ENCODE measurements at places on chromosomes 5 and 9.

- no peak for DNase-seq
These were observed 54.5 kb downstream of the GALNT12 start for GRCh38 chr9:98861781-98862504.

- DNase-seq: no peak
These were observed 35.5 kb downstream of the PALM2AKAP2 start for GRCh38 chr9:109815366-109815947.

DNA sequence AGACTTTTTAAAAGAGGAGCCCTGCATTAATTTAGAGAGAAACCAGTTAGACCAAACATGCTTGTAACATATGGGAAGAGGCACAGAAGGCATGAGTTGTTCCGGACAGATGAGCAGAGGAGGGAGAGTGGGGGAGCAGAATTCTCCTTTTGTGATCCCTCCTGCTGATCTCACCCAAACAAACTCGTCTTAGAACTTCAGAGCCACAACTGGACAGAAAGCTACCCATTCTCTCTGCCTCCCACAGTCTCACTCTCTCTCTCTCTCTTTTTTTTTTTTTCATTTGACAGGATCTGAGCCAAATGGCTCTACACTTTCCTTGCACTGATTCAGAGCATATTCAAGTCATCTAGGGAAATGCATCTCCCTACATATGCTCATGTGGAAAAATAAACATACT, 196.0 kb upstream of the PAPPA start:
- no peak for DNase-seq

GRCh38 chr5:76845890-76846289, 3.9 kb upstream of the S100Z start:
- DNase-seq: no peak

DNA sequence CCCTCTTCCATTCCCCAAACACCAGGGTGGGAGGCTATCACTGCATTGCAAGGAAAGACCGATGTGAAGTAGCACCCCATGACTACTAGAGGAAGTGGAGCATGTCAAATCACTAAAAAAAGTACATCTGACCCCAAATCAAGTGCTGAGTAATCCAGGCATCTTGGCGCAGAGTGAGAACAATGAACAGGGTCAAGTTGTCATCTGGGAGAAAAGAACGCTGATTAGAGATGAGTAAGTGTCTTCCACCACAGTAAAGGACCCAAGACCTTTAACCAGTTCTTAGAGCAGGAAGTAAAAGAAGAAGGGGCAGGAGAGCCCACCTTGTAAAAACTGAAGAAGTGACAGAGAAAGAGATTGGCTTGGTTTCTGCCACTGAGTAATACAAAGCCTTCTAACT, 75.0 kb upstream of the RAD23B start:
- no peak for DNase-seq

- no peak for DNase-seq
These were observed 54.3 kb downstream of the SLF1 start for GRCh38 chr5:94672746-94673145.

GRCh38 chr9:124202447-124202971, 55.2 kb upstream of the NEK6 start:
- no peak for DNase-seq

DNA sequence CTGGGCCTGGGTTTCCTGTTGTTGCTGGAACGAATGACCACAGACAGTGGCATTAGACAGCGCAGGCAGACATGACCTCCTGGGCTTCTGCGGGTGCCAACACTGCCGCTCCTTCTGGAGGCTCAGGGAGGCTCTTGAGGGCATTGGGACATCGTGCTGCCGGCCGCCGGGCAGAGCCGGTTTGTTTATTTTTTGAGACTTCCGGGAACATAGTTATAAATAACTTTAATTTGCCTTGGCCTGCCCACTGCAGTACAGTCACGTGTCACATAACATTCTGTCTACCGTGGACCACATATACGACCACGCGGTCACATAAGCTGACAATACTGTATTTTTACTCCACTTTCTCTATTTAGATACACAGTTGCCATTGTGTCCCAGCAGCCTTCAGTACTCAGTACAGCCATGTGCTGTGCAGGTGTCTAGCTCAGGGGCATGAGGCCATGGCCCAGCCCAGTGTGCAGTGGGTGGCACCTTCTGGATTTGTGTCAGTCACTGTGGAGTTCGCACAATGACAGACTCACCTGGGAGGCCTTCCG, 8.2 kb upstream of the TOR4A start:
- no peak for DNase-seq

- no peak for DNase-seq
These were observed 83.1 kb downstream of the TEX10 start for GRCh38 chr9:100269656-100270055.

- peak; percentile 8 for DNase-seq
These were observed 52.7 kb downstream of the MSX2 start for GRCh38 chr5:174777111-174777510.

DNA sequence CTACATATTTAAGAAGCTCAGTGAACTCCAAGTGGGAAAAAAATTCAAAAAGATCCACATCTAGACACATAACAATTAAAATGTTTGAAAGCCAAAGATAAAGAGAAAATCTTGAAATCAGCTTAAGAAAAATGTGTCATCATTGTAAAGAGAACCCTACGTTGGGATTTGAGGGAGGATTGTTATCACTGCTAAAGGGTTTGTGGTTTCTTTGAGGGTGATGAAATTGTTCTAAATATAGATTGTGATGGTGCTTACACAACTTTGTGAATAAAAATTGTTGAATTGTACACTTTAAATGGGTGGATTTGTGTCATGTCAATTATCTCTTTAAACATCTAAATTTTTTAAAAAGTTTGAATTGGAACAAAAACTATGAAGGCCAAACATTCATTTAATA, 92.2 kb upstream of the ADAMTS19 start:
- DNase-seq: no peak

DNA sequence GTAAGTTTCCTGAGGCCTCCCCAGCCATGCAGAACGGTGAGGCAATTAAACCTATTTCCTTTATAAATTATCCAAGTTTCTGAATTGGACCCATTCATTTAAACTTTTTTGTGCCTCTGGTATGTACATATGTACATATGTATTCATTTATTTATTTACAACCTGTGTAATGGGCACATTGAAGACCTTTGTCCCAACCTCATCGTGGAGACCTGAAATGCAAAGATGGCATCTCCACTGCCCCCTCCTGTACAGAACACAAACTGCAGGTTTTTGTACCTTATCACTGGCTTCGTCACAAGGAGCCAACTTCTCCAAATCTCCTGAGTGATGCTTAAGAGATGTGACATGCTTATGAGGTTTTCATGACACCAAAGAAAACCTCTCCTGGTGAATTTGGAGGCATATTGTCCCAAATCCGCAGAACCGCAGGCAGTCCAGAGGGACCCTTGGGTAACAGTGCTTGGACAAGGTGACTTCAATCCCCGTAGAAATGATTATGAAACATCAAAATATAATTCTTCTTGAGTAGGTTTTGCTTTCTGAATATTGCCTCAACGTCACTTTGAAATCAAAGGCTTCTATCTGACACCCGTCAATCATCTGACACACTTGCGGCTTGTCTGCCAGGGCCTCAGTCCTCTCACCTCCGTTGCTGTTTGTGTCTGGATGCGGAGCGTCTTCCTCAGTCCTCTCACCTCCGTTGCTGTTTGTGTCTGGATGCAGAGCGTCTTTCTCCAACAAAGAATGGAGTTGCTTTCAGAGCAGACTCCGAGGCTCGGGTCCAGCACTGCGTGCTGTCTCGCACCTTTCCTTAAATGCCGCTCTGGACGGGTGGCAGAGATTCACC, 135.0 kb upstream of the IRX4 start:
- no peak for DNase-seq
